Transverse colon (tissue), 4 donors: ENCODE measurements at places on chromosomes 11 and 22. TPM values are rescaled to one million over a fixed set of nuclear protein-coding genes. Genes with fewer than 3 reads are reported as not detected.

The CYP2D6 gene
- 1.7 TPM for total RNA-seq

The ANKK1 gene
- total RNA-seq = 0.64 TPM

The ARFGAP2 gene
- total RNA-seq = 130 TPM

The MRGPRX3 gene
- not detected for total RNA-seq

The MS4A12 gene
- total RNA-seq = 628 TPM

The PHOX2A gene
- 0.60 TPM for total RNA-seq

The ZBTB16 gene
- 186 TPM for total RNA-seq

The OR52E8 gene
- not detected for total RNA-seq

The UBQLNL gene
- 1.8 TPM for total RNA-seq

The MN1 gene
- total RNA-seq = 1.1 TPM

The APOA4 gene
- total RNA-seq = not detected

The IL18BP gene
- 17.3 TPM for total RNA-seq
